Stimulated activated CD4-positive, alpha-beta T cell treated with anti-CD3 and anti-CD28 coated beads, Interleukin-15, amount 100 ng/mL, for 48 hours (primary cell): ENCODE measurements at places on chromosomes 2 and 18.

DNA sequence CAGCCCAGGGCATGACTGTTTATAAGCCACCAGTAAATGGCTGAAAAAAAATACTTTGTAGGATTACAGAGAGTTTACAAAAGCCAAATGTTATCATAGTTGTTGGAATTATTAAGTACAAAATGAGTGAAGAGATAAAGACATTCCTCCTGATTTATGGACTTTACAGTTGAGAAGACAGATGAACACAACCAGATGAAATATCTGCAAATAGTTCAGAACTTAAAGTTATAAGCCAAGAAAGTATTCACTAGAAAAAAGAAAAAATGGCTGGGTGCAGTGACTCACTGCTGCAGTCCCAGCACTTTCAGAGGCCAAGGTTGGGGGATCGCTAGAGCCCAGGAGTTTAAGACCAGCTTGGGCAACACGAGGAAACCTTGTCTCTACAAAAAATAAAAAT is 11.2 kb downstream of the PMAIP1 start:
- no peak for DNase-seq

DNA sequence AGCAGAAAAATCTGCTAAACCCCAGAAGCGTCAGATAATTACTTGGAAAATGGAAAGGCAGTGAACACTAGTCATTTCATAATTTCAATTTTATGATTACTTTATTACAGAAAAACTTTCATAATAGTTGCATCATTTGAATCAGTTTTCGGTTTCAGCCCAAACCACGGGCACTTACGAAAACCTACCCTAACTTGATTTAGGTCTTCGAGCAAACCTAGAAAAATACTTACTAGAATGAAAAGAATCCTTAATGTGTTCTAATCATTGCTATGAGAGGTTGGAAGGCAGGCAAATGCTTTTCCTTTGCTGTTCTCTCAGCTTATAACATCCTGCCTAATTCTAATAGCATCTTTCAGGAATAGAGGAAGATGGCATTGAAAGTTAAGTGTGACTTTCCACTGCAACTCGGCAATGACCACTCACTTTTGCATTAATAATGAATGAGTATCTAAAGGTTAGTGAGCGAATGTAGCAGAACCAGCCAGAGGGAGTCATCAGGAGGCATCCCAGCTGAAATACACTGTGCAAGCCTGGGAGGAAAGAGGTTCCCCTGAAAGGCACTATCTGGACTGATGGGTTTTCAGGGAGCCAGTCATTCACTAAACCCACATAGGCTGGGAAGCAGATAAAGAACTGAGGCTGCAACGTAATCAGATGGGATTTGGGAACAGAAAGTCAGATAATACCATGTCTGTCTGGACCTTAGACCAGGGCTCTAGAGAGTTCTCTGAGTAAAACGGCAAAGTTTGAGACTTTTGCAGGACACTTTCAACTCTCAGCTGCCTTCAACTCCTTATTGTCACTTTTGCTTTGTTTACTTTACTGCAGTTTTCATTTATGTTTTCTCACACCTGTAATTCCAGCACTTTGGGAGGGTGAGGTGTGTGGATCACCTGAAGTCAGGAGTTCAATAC is 520.8 kb downstream of the RNF144A start:
- DNase-seq, result no peak

- DNase-seq, result no peak
These were observed 114.2 kb downstream of the SPHKAP start for GRCh38 chr2:228067309-228067708.

GRCh38 chr2:230144355-230144754 is 75.4 kb downstream of the SP110 start:
- no peak for DNase-seq

DNA sequence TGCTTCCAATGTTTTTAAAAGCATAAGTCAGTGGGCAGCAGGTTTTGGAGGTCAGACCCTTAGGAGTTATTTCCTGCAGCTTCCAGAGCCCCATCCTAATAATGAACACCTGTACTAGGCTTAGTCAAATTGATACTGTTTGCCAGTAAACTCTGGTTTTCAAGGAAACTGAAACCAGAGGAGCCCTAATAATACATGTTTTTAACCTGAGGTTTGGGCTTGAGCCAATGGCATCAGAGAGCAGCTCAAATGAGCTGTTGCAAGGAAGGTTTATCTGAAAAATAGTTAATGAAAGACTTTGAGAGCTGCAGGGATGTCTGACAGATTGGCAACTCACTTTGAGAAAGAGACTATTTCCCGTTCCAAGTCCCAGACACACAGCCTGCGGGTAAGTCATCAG is 54.6 kb downstream of the DCC start:
- no peak for DNase-seq

DNA sequence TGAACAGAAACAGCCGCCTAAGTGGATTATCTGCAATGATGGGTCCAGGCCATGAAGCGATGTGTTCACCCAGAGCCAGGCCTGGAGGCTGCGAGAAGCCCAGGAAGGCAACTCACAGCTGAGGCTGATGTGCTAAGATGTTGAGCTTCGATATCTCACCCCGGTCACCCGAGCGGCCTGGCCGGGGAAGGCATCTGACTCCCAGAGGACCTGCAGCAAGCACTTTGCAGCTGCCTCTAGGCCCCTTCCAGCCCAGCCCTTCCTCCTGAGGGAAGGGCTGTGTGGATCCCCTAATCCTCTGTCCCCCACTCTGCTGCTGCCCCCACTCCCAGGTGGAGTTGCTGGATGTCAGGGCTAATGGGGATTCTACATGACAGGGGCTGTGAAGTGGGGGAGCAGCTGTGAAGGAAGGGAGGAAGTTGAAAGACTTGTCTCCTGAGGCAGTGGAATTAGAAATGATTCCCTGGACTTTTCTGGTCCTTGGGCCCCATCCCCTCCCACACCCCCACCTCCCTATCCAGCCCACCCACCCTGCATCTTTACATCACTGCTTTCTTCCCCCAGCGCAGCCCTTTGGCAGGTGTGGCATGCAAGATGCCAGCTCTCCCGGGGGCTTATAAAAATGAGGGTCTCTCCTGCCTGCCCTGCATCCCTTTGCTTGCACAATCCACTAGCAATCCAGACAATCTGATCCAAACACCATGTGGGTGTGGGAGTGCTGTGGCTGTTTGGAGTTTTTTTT is 4.3 kb downstream of the ATP6V1B1 start:
- no peak for DNase-seq

DNA sequence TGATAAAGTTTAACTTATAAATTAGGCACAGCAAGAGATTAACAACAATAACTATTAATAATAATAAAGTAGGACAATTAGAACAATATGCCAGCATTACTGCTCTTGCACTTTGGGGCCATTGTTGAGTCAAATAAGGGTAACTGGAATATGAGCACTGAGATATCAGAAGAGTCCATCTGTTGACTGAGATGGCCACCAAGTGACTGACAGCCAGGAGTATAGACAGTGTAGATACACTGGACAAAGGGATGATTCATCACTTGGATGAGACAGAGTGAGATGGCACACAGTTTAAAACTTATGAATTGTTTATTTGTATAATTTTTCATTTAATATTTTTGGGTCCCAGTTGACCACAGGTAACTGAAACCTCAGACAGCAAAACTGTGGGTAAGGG is 20.0 kb downstream of the NAB1 start:
- DNase-seq, result no peak

GRCh38 chr18:46411191-46411828 is 245.7 kb downstream of the LOXHD1 start:
- DNase-seq, result no peak

DNA sequence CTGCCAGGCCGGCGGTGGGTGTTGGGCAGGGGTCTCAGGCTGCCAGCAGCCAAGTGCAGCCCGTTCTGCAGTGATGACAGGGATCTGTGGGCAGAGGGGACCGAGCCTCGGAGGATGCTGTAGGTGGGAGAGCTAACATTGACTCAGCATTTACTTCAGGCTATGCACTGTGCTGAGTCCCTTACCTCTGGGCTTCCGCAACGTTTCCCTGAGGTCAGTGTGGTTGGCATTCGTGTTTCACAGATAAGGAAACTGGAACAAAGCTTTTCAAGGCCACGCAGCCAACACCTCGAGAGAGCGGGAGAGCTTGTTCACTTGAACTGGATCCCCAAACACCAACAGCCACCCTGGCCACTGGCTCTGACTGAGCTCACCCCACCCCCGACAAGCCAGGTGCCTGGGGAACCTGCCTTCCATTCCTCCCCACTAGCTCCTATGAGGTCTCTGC is 839 bp upstream of the GPR148 start:
- peak; percentile 18 for DNase-seq

GRCh38 chr2:197708331-197708730 is 3.2 kb downstream of the MARS2 start:
- no peak for DNase-seq

DNA sequence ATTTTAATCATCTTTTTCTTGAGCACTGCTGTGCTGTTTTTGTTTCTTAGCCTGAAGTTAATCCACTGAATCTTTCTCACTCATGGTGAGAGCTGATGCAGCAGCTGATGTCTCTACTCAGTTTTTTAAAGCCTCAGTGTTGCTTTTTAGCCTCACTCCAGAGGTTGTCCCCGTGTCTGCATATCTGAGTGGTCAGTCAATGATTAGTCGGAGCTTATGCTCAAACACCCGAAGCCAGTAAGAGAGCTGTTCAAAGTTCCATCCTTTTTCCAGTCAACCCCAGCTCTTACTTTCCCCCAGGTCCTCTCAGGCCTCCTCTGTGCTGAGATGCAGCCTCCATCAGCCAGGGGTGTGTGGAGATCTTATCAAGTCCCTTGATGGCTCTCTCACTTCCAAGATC is 81.1 kb downstream of the MBOAT2 start:
- DNase-seq, result no peak
